Astrocyte (in vitro differentiated cells and primary cell): ENCODE measurements at places on chromosomes 3 and 15. TPM values are rescaled to one million over a fixed set of nuclear protein-coding genes. Genes with fewer than 3 reads are reported as not detected.

DNA sequence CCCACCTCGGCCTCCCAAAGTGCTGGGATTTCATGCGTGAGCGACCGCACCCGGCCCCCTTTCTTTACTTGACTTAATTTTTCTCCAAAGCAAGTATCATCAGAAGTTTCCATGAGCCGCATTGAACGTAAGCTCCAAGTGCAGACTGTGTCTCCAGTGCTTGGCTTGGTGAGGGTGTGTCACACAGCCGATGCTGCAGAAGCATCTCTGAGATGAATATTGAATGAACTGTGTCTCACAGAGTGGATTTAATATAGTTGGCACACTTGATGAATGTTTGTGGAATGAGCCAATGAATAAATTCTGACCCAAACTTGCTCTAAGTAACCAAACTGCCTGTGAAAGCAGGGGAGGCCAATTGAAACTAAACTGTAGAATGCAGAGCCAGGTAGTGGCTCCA lies 159.4 kb upstream of the KBTBD8 start:
- H3K4me1 ChIP-seq, result no peaks in the 10 kb centered on the region
- no peaks in the 10 kb centered on the region for H3K27me3 ChIP-seq
- no peak for DNase-seq

- H3K4me1 ChIP-seq, result no peaks in the 10 kb centered on the region
- DNase-seq, result no peak
- H3K27ac ChIP-seq, result no peak overlapping the region
- H3K4me3 ChIP-seq, result no peak overlapping the region
These were observed 36.0 kb downstream of the THBS1 start for GRCh38 chr15:39616731-39617455.

- no peaks in the 10 kb centered on the region for H3K4me1 ChIP-seq
- H3K27me3 ChIP-seq, result no peaks in the 10 kb centered on the region
- no peak for DNase-seq
- no peaks in the 10 kb centered on the region for H3K36me3 ChIP-seq
- no peak overlapping the region for H3K27ac ChIP-seq
- H3K4me3 ChIP-seq, result no peak overlapping the region
These were observed 26.2 kb downstream of the TMOD3 start for GRCh38 chr15:51855612-51856011.

DNA sequence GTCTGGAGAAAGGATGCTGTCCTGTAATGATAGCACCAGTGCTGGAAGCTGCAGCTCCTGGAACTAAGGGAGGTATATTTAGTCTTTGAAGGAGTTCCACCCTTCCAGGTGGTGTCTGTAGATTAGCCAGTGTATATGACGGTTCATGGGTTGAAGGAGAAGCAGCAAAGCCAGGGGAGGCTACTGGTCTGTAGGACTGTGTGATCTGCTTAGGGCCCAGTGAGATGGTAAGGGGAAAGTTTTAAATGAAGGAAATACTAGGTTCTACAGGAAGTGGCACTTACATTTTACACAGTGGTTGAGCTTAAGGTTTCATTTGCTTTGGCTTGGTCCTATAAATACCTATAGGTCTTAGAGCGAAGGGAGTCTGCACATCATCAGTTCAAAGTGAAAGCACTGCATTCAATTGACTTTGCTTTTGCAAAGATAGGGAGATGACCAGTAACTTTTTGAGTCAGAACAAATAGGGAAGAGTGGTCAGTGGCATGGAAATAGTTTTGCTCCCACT lies 5.6 kb downstream of the SLC25A38 start:
- peaks cover 25% of the 10 kb centered on the region for H3K36me3 ChIP-seq
- no peak overlapping the region for H3K27ac ChIP-seq

DNA sequence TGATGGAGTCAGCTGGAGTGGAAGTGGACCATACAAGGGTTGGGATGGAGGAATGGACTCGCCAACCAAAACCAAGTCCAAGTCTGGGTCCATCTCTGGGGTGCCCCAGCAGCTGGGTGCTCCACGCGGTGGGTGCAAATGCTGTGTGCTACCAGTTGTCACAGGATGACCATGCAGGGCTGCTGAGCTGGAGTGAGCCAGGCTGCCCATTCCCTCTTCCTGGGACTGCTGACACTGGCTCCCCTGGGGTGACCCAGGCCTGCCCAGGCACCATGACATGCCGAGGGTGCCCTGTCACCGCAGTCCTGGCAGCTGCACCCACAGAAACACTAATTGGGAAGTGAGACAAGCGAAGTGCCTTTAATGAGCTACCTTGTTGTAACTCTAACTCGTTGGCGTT lies 140.2 kb downstream of the TPRA1 start:
- H3K36me3 ChIP-seq, result no peaks in the 10 kb centered on the region
- no peak overlapping the region for H3K4me3 ChIP-seq
- H3K27me3 ChIP-seq, result peaks cover 20% of the 10 kb centered on the region
- no peaks in the 10 kb centered on the region for H3K4me1 ChIP-seq
- H3K27ac ChIP-seq, result no peak overlapping the region

GRCh38 chr15:82263350-82263749 lies 732 bp downstream of the SAXO2 start:
- H3K27ac ChIP-seq, result no peak overlapping the region
- DNase-seq, result no peak
- peak overlapping the region; percentile 80 for H3K4me3 ChIP-seq
- peaks cover 11% of the 10 kb centered on the region for H3K4me1 ChIP-seq
- no peaks in the 10 kb centered on the region for H3K36me3 ChIP-seq
- H3K27me3 ChIP-seq, result no peaks in the 10 kb centered on the region

GRCh38 chr15:25684521-25685431 lies 178.4 kb downstream of the ATP10A start:
- peak overlapping the region; percentile 19 for H3K4me3 ChIP-seq
- no peaks in the 10 kb centered on the region for H3K27me3 ChIP-seq
- H3K4me1 ChIP-seq, result peaks cover 20% of the 10 kb centered on the region
- peak overlapping the region; percentile 64 for H3K27ac ChIP-seq
- H3K36me3 ChIP-seq, result peaks cover 4% of the 10 kb centered on the region

DNA sequence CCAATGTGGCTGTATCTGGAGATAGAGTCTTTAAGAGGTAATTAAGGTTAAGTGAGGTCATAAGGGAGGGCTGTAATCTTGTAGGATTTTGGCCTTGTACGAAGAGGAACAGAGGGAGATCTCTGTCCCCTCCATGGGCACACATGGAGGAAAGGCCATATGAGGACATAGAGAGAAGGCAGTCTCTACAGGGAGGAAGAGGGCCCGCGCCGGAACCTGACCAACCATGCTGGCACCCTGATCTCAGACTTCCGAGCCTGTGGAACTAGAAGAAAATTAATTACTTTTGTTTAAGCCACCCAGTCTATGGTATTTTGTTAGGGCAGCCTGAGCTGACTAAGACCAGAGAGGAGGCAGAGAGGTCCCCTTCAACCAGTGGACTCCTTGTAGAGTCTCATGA lies 17.7 kb upstream of the MRPS22 start:
- DNase-seq, result no peak
- no peaks in the 10 kb centered on the region for H3K36me3 ChIP-seq
- H3K4me3 ChIP-seq, result no peak overlapping the region
- no peak overlapping the region for H3K27ac ChIP-seq

DNA sequence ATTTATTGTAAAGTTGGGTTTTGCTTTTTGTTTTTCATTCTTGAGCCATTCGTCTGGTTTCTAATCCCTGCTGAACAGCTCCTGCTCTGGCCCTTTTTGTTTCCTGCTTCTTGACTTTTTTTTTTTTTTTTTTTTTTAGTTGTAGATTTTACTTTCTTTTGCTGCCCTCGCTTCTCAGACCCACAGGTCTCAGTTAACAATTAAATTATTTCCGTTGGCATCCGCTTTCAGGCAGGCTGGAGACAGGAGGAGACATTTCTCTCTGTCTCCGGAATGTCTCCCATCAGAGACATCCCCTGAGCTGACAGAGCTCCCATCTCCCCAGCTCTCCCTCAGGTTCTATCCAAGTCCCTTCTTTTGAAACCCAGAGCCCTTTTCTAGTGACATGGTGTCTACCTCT lies 68.6 kb downstream of the SLC6A6 start:
- no peaks in the 10 kb centered on the region for H3K27me3 ChIP-seq
- DNase-seq, result no peak
- no peak overlapping the region for H3K4me3 ChIP-seq
- peaks cover 27% of the 10 kb centered on the region for H3K4me1 ChIP-seq

- H3K4me1 ChIP-seq, result peaks cover 3% of the 10 kb centered on the region
- H3K4me3 ChIP-seq, result no peak overlapping the region
- H3K27me3 ChIP-seq, result no peaks in the 10 kb centered on the region
- no peak for DNase-seq
- no peaks in the 10 kb centered on the region for H3K36me3 ChIP-seq
These were observed 313.7 kb upstream of the COL8A1 start for GRCh38 chr3:99324636-99325203.

SPATA16 gene
- total RNA-seq, result not detected in 2 replicates

OSBPL10 gene
- total RNA-seq, result 51.3 and 52.7 TPM in 2 replicates

LRRC34 gene
- 1.0 and 1.3 TPM in 2 replicates for total RNA-seq

DAZL gene
- not detected in 2 replicates for total RNA-seq

THBS1 gene
- total RNA-seq, result 720 and 820 TPM in 2 replicates

MORC1 gene
- not detected in 2 replicates for total RNA-seq

CHRNA7 gene
- total RNA-seq, result 1.5 and 1.9 TPM in 2 replicates
